ENCODE measurements at places on chromosomes 13 and 19.

DNA sequence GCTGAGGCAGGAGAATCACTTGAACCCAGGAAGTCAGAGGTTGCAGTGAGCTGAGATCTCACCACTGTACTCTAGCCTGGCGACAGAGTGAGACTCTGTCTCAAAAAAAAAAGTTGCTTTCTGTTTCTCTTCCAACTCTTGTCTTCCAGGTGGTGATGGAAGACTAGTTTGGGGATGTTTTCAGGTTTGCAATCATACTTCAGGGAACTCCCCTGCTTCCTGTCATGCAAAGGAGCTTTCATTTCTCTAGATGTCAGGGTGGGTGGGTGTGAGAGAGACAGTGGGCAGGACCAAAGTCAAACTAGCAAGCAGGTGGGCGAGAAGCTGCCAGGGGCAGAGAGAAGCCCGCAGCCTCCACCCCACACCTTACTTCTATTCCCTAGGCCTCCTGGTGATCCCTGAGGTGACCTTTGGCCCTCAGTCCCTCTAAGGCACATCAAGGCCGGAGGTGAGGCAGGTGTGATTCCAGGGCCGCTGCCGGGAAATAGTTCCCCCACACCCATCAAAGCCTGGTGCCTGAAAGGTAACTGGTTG lies 25.7 kb downstream of the CCNE1 start:
- peak; percentile 41 for DNase-seq

GRCh38 chr19:29329460-29330134 lies 116.6 kb upstream of the UQCRFS1 start:
- no peak for DNase-seq

DNA sequence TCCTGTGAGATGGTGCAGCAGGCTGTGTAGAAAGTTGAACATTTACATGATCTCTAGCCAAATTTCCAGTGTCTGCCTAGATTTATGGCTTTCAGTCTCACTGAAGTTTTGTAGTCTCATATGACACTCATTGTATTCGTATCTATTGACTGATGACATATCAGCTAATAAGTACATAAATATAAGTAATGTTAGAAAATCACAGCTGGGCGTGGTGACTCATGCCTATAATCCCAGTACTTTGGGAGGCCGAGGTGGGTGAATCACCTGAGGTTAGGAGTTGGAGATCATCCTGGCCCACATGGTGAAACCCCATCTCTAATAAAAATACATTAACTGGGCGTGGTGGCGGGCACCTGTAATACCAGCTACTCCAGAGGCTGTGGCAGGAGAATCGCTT lies 54.7 kb upstream of the HTR2A start:
- no peak for DNase-seq

DNA sequence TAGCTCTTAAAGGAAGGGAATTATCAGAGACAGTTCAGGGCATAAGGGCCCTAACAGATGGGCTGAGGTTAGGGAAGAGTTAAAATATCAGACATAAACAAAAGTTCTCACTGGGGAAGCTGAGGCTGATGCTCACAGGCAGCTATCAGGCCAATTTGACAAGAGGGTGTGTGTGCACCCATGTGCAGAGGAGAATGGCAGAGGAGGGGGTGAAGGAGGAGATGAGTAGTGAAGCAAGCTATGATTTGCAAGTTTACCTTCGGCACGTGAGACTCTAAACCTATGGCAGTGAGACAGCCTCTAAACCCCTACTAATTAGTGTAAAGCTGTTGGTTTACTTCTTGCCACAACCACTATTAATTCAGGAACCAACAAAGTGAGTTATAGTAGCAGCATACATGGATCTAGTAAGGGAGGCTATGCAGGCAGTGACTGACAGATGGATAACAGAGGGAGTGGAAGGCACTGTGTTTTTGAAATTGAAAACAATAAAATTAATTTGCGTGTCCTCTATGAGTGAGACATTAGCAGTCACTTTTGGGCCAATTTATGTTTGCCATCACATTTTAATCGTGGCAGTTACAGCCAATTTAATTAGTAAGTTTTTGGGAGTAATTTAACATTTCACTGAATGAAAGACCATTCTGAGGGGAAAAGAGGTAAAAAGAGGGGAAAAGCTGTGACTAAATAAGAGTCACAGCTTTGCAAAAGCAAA lies 99.6 kb upstream of the HTR2A start:
- no peak for DNase-seq

- peak; percentile 22 for DNase-seq
Observed at GRCh38 chr19:40416918-40417642, 3.9 kb upstream of the PRX start.

GRCh38 chr13:71634602-71635443 lies 232.2 kb downstream of the DACH1 start:
- DNase-seq: no peak

- DNase-seq: no peak
Observed at GRCh38 chr19:10471909-10472308, 31.2 kb downstream of the KEAP1 start.

DNA sequence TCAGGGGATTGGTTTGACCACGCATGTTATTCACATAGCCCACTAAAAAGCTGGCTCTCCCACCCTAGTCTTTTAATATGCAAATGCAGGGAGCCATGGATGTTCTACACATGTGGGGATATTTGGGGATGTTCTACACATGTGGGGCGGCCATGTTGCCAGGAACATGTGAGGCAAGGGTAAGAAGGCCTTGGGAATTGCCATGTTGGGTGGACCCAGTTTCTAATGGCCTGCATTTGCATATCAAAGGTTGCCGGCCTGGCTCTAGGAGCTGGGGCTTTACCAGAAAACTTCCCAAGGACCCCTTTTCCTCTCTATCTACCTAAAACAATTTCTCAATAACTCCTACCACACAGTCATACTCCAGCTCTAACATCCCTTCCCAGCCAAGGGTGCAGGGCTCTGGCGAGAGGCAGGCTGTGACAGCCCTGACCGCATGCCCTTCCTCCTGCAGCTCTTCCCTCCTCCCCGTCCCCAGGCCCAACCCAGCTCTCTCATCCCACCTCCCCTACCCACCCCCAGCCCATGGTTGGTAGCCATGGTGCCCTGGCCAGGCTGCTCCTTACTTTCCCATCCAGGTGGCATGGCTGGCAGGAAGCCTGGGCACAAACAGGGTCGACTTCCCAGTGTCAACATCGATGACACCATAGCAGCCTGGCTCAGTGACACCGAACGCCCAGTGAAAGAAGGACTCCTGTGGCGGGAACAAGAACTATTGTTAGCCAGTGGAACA lies 11.0 kb downstream of the PEPD start:
- no peak for DNase-seq

DNA sequence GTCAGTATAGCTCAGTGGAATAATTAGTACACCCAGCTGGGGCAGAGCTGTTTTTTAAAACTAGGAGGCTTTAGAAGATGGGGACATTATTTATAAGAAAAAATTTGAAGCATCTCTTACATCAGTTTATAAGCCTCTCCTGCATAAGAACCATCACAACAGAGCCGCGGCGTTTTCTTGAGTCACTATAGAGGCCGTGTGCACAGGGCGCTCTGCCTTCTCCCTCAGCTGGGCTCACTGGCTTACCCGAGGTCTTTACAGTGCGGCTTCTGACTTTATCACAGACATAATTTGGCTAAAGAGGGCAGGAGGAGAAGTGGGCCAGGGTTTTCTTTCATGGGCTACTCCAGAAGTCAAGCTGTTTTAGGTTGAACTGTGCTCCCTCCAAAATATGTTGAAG lies 135.5 kb upstream of the RNF113B start:
- no peak for DNase-seq

GRCh38 chr19:19468424-19469050 lies 46.8 kb downstream of the TSSK6 start:
- DNase-seq: no peak

- DNase-seq: no peak
Observed at GRCh38 chr19:31268751-31269383, 80.4 kb downstream of the TSHZ3 start.

DNA sequence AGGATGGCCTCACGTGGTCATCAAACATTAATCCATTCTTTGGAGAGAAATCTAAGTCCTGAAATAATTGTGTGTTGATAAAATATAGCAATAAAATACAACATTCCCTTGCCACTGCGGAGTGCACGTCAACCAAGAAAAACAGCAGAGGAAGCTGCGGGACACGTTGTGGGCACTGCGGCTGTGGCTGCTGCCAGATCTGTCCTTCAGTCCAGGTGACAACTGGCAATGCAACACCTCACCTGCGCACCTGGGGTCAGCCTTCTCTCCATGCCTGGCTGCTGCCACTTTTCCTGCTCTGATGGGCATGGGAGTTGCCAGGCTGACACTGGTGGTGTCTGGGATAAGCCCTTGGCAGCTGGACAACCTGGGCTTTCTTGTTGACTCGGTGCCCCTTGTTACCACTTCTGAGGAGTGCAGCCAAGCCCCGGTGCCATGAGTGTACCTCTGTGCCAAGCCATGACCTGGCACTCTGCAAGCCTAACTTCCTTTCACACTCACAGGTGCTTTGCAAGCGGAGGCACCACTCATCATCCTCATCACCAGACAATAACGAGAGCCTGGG lies 251.6 kb upstream of the TSHZ3 start:
- no peak for DNase-seq

DNA sequence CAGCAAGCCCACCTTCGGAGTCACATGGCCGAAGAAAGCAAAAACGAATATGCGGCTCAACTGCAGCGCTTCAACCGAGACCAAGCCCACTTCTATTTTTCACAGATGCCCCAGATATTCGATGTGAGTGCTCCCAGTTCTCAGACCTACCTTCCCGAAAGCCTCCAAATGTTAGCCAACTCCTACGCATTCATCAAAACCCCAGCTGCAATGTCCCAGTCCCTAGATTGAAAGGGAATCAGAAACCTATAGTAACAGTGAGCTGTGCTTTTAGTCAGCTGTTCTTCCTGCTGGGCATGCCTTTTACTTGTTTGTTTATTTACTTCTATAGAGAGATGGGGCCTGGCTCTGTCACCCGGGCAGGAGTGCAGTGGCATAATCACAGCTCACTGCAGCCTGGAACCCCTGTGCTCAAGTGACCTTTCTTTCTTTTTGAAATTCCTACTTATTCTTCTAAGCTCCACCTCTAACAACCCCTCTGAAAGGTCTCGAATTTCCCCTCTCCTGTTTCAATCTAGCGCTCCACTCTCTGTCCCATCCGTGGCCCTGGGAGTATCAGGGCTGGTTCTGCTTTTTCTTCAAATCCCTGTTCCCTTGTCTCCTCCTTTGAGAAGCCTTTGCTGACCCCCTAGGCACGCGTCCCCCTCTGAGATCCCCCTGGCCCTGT lies 4.4 kb downstream of the TRIP10 start:
- DNase-seq: no peak

Data from CD4-positive, alpha-beta T cell treated with Interleukin-6 for 4 hours (primary cell).